ENCODE measurements at places on chromosomes 3 and 15.

- peak; percentile 40 for DNase-seq
These were observed 8.0 kb downstream of the CHD2 start for GRCh38 chr15:92907896-92908712.

DNA sequence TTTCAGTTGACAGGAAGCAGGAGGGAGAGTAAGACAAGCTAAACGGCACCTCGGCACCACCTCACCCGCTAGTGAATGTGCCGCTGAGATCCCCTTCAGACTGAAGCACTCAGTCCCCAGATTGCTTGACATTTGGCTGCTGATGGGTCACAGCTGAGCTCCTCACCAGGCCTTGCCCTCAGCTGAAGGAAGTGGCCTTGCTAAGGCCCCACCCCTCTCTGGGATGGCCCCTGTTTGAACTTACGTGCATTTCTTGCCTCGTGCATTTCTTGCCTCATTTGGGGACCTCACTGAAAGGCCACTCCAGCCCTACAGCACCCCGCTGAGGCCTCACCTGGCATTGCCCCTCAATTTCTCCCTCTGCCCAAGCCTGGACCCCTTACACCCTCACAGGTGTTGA is 39.8 kb downstream of the EOGT start:
- no peak for DNase-seq

GRCh38 chr15:97522347-97522746 is 438.2 kb upstream of the ARRDC4 start:
- no peak for DNase-seq

DNA sequence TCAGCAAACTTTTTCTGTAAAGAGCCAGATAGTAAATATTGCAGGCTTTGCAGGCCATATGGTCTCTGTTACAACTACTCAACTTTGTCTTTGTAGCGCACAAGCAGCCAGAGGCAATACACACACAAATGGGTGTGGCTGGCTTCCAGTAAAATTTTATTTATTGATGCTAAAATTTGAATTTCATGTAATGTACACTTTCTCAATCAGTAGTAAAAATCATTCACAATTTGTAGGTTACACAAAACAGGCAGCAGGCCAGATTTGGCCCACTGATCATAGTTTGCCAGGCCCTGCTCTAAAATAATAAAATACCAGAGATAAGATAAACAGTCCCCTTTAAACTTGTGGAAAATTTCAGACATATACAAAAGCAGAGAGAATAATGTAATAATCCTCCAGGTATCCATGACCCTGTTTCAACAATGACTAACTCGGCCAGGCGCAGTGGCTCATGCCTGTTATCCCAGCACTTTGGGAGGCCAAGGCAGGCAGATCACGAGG is 330.3 kb downstream of the SHQ1 start:
- DNase-seq = no peak

DNA sequence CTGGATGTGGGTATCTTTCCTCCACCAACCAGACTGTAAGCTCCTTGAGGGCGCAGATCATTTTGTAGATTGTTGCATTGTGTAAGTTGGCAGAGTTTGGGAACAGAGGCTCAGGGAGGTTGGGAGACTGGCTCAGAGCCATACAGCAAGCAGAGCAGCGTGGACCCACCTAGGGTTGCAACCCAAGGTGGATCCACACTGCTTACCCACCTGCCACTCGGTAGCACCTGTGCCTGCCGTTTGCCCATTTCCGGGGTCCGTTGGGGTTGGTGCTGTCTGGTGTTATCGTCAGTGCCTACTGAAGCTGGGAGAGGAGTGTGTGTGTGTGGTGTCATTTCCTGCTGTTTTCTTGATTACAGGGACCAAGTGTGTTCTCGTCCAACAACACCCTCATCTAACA is 19.0 kb downstream of the SMAD6 start:
- no peak for DNase-seq

DNA sequence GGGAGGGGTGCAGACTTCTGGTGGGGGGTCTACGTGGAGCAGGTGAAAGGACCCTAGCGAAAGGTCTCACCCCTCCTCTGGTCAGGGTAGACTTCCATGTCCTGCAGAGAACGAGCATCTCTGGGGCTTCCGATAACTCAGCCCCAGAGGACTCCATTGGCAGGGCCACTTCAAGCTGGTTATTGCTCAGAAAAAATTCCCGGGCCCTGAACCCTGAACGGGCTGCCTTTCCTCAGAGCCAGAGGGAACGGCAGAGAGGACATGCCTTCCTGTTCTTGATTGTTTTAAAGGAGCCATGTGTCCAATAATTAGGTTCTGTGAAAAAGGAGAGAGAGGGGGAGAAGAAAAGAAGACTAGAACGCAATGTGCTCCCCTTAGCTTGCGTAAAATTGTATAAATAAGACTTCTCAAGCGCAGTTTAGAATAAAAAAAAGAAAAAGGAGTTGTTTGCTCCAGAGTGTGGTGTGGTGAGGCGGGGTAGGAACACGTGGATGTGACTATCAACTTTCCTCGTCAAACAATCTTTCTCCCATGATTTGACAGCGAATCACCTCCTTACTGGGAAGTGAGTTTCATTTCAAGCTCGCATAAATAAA is 193.4 kb upstream of the UBE2E1 start:
- DNase-seq = no peak

- DNase-seq = no peak
These were observed 36.1 kb downstream of the SENP8 start for GRCh38 chr15:72154316-72154715.

DNA sequence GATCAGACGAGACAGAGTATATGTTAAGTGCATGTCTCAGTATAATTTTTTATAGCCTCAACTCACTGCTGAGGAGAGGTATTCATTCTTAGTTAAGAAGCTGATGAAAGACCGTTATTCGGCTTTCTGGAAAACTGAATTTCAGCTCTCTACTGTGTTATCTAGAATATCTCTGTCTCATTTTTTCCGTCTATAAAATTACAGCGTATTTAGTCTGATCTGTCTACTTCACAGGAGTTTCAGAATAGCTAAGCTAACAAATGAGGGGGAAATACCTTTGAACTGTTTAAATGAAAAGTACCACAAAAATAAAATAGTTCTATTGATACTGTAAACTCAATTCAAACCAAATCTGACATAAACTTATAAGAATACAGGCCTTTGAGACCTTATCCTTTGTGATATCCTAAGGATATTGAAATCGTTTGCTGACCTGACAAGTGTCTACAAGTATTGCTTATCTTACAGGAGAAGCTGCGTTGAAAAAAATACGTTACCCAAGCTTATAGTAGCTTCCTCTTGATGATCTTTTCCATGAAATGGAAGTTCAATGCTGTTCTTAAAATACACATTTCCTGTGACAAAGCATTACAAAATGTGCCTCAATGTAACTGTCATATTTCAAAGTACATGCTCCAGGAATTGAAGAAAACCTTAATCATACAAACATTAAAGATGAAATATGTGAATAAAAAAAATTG is 104.6 kb downstream of the IL1RAP start:
- DNase-seq = no peak

GRCh38 chr15:84151205-84151931 is 84.2 kb upstream of the GOLGA6L4 start:
- no peak for DNase-seq

- no peak for DNase-seq
These were observed 15.0 kb downstream of the PTH1R start for GRCh38 chr3:46892285-46893145.

DNA sequence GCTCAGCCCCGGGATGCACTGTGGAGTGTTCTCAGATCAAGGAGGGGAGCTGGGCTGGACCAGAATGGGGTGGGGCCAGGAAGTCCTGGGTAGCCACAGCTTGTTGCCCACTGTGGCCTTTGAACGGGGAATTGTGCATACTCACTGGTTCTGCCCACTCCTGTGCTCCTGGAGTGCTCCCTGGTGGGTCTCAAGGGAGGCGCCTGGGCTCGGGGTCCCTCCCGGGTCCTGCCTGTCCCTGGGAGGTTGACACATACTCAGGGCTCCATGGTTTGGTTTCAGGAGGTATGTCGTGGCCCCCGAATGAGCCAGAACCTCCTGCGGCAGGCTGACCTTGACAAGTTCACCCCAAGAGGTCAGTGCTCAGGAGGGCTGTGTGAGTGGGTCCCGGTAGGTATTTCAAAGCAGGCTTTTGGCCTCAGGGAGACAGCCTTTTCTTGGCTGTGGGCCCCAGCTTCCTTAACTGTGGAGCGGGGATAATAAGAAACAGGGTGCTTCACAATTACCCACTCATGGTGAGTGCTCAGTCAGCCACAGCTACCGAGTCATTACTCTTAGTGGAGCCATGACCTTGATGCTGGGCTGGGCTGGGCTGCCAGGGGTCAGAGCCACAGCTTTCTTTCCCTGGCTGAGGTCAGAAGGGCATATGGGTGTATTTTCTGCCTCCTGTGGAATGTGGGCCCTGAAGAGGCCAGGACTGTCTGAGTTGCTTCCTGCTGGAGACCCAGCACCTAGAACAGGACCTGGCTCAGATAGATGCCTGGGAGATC is 7.6 kb downstream of the DNAH1 start:
- DNase-seq = no peak

DNA sequence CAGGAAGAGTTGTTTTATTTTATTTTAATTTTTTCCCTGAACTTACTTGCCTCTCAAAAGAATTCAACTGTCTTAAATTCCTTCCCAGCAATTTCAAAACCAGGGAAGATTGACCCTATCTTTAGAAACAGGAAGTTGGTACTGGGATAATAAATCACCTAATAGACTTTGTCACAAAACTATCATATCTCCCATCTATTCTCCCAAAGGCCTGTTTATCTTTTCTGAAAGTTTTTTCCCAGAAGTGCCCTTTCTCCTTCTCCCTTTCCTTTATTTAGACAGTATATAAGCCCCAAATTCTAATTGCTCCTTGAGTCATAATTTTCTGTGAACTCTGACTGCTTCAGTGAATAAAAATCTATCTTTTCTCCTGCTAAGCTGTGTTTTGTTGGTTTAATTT is 2.9 kb upstream of the RNF7 start:
- DNase-seq = no peak

DNA sequence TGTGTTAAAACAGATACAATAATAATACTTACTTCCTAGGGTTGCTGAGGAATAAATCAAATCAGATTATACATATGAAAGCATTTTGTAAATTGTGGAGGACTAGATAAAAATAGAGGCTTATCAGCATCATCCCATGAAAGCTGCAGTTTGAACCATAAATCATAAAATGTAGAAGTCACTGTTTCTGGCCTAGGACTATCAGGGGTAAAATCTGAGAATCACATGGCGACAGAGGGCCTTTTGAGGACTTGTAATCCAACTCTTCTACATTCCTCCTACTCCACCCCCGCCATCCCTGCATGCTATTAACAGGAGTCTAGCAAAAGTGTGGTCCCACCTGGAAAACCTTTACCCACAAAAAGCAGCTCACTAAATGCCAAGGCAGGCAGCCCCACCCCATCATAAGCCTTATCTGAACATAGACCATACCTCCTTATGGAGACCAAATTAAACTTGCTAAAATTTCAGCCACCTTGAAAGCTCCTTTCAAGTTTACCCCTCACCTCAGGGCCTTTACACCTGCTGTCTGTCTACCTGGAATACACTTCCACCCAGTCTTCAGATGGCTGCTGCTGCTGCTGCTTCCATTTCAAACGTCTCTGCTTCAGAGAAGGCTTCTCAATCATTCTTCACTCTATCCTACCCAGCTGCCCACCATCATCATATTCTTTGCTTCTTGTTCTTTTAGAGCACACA is 11.5 kb downstream of the MB21D2 start:
- DNase-seq = no peak

- DNase-seq = peak; percentile 71
These were observed at the start of gene SMAD6 for GRCh38 chr15:66702035-66702786. SMAD6 (plus strand) TSS chr15:66702236; CDS start chr15:66703259, 1,023 bp downstream.

DNA sequence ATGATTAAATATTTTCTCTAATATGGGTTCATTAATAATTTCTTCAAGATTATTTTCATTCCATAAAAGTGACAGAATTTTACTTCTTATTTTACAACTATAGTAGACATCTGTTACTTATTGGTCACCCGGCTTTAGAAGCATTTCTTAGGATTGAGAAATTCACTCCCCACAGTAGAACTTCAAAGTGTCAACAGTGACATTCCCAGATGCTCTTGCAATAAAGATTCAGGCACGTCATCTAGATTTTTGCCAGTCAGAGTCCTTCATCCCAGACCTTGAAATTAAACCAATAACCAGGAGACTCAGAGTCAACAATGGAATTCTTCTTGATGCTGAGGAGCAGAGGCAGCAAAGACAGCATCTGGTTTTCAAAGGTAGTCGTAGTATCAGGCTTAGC is 190.8 kb downstream of the VGLL3 start:
- no peak for DNase-seq

- DNase-seq = no peak
These were observed 433.7 kb downstream of the SHQ1 start for GRCh38 chr3:72414481-72415016.

DNA sequence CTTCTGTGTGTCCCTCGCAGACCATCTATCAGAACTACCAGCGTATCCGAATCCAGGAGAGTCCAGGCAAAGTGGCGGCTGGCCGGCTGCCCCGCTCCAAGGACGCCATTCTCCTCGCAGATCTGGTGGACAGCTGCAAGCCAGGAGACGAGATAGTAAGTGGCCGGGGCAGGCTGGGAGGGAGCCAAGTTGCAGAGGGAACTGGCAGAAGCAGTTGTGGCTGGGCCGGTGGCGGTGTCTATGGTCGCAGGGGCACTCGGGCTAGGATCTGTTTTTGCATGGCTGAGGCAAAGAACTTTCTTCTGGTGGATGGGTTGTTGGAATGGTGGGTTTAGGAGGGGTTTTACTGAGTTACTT is 10.1 kb downstream of the MCM2 start:
- DNase-seq = no peak

- no peak for DNase-seq
These were observed 20.2 kb downstream of the ITGA11 start for GRCh38 chr15:68411735-68412134.

DNA sequence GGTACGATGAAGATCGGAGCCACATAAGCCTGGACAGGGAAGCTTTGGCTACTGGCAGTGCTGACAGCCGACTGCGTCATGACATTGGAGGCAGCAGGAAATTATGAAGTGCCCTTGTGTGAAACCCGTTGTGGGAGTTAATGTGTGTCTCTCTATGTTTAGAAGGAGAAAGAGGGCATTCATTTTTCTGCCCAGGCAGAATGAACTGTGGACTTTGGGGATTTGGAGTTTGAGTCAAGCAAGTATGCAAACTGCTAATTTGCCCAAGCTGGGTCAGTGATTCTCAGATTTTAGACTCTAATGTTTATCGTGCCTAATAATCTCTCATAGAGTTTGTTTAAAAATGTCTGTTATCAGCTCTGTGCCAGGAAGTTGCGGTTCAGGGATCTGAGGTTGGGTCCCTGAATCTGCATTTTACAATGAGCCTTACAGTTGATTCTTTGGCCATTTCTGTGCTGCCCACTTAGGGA is 5.6 kb downstream of the CTXND1 start:
- DNase-seq = no peak

DNA sequence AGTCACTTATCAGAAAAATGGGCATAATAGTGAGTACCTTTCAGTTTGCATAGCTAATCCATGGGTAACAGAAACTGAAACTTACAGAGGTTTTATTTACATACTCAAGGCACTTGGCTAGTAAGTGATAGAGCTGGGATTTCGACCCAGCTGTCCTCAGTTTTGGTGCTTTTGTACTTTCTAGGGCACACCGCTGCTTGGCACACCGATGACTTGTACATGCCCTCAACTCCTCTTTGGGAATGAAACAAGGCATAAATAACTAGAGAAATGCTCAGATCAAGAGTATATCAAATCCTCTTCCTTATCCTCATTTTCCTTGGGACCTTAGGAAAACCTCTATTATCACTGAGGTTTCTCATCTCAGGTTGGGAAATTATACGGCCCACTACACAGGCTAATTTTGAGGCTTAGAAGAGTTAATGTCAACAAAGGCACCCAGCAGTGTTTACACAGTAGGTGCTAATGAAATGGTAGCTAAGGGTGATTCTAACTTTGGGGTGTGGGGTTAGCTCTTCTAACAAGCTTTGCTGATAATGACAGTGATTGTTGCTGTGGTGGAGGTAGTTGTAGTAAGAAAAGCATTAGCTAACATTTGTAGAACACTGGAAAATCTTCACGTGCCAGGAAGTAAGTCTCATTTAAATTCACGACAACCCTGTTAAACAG is 20.3 kb upstream of the DGKG start:
- DNase-seq = peak; percentile 50
